ENCODE measurements at places on chromosomes 5 and 9.

- no peak for DNase-seq
These were observed 14.4 kb upstream of the SYNPO start for GRCh38 chr5:150625831-150626746.

DNA sequence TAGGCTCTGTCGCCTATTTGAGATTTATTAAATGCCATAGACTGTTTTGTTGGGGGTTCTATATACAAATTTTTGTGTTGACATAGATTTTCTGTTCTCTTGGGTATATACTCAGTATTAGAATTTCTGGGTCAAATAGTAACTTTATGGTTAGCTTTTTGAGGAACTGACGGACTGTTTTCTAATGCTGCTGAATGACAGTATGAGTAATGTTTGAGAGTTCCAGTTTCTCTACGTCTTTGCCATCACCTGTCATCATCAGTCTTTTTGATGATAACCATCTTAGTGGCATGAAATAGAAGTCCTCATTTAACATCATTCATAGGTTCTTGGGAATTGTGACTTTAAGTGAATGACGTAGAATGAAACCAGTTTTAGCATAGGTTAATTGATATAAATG, 60.1 kb downstream of the CCDC171 start:
- DNase-seq = no peak

GRCh38 chr5:74514888-74515551, 125.5 kb downstream of the ENC1 start:
- no peak for DNase-seq

DNA sequence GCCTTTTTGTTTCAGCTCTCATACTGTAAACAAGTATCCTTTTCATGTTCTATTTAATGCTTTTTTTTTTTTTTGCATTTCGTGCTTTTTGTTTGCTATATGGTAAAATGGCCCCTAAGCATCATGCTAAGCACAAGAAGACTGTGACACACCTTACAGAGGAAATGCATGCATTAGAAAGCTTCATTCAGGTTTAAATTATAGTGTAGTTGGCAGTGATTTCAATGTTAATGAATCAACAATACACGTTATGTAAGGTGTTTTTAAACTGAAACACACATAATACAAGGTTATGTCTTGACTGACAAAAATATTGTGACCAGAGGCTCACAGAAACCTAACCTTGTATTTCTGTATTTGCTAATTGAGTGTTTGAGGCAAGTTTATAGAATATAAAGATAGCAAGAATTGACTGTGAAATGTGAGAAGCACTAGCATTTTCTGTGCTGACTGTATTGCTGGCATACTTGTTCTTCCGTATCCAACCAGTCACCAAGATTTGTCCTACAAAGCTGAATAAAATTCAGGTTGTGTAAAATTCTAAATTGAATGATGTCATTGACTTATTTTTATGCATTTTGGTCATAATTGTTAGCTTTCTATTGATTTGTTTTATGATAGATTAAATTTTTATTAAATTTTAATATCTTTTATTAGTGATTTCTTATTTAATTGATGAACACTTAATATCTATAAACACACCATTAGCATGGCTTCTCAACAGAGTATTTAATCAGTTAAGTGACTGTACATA, 4.1 kb downstream of the CFAP95 start:
- DNase-seq = no peak

DNA sequence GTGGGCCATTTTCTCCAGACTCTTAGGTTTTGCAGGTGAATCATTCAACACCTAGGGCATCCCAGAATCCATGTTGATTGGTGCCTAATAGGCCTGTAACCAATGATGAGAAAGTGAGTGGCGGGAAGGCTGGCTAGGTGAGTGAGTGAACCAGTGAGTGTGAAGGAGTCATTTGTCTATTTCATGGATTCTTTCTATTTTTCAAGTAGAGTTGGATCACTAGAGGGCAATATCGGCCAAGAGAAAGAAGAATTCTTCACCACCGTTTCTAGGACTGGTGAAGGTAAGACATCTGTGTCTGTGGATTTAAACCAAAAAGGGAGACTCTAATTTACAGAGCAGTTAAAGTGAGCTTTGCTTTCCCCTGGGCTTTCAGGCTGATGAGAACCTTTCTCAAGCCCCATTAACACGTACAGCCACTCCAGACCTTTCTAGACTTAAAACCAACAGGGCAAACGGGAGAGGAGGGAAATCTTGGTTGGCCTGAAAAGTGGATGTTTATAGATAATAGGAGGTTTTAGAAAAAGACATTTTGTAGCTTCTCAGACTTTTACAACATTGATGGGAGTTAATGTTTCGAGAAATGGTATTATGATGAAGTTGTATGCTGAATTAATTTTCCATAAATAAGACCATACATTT, 114.3 kb upstream of the IL12B start:
- DNase-seq = peak; percentile 77

GRCh38 chr5:14579731-14580397, 1.7 kb upstream of the OTULINL start:
- DNase-seq = no peak

GRCh38 chr9:133377721-133378216, 1.6 kb downstream of the STKLD1 start:
- no peak for DNase-seq

GRCh38 chr9:133387680-133388079, 11.5 kb downstream of the STKLD1 start:
- no peak for DNase-seq

DNA sequence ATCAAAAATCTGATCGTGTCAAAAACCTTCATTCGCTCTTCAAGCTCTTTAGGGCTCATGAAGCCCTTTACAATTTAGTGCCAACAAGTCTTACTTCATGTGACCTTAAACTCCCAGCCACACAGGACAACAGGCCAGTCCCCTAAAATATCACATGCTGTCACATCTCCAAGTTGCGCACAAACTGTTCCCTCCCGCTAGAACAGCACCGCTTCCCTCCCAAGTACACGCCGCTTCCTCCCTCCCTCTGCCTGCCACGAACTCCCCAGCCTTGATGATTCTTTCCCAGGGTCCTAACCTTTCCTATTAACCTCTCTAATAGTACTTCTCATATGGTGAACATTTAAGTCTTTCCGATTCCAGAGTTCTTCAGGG, 91.2 kb downstream of the TLE1 start:
- DNase-seq = no peak

- no peak for DNase-seq
These were observed 7.3 kb upstream of the IL4 start for GRCh38 chr5:132666310-132667123.

- DNase-seq = no peak
These were observed 1035.7 kb upstream of the NUDT12 start for GRCh38 chr5:104598285-104598684.

DNA sequence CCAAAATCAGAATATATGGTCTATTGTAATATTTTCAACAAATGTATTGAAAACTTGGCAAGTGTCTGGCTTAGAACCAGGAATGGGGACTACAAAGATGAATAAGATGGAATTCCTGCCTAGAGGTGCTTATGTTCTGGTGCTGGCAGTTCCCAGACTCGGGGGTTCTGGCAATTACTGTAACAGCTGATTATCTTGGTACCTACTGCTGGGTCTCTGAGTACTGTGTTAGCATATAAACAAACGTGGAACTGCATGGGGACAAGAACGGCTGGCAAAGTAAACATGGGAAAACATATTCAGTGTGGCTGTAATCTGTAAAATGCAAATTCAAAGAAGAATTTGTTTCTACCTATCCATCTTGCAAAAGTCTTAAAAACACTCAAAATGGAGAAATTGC, 89.9 kb downstream of the SLC24A2 start:
- no peak for DNase-seq

DNA sequence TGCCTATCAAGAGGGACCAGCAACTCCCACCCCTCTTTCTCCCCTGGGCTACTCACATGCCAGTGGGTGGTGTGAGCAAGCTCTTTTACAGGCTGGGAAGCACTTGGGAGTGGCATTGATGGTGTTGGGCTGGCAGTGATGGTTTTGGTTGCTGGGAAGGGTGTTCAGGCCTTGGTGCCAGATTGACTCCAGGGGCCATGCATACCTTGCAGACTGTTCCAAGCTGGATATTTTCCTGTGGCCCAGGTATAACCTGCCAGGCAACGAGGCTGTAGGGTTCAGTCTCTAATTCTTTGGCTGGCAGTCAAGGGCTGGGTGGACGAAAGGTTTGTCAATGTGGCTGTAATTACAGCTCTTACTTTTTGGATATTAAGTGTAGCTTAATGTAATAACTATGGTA, 177.3 kb downstream of the MACROH2A1 start:
- no peak for DNase-seq

DNA sequence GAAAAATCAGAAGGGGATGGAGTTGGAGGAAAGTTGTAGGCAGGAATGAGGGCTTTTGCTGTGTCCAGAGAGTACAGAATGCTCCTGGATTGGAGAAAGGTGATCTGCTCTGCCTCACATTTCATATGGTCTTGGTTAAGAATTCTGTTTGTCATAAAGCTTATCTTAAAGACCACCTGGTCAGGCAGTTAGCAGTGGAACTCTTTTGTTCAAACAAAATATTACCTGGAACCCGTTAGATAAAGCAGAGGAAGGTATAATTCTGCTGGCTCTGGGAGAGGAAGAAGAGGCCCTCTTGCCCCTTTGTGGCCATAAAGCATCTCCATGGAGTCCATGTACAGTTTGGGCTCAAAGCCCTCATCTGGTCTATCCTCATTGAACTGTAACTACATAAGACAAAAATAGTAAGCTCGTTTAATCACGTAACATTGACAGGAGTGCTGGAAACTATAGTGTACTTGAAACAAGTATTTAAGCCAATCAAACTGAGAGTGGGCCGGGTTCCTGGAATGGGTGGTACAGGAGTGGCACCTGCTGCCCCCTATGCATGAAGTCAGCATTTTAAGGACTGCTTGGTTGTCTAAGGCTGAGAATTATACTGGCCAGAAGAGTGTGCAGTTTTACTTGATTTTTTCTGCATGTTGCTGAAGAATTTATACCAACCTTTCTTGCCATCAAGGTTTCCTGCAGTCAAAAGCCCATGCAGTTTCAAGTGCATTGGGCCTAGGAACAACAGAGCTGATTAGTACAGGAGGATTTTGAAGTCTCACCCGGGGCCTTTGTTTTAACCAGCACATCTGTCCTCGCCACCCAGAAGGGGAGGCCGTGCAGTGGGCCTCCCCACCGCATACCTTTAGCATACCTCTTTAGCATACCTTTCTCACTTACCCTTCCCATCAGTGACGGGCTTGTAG, 39.9 kb downstream of the STXBP1 start:
- no peak for DNase-seq

GRCh38 chr5:103519550-103519949, 43.0 kb downstream of the NUDT12 start:
- peak; percentile 13 for DNase-seq

DNA sequence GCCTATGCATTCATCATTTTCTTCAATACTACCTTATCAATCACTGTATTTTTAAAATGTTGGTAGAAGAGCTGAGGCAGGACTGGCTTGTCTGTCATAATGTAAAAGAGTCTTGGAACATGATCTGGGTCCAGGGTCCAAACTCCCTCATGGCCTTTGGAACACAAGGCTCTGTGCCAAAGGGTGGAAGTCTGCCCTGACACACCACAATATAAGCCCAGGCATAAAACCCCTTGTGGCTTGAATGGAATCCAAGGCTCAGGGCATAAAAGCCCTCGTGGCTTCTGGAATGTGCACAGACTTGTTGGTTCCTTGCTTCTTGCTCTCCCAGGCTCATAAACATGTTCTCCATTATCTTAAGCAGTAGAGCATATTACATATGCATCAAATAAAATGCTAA, 48.0 kb downstream of the GABRB2 start:
- DNase-seq = no peak

- no peak for DNase-seq
These were observed 210.1 kb upstream of the TRIM32 start for GRCh38 chr9:116476935-116477381.

- DNase-seq = no peak
These were observed 84.2 kb upstream of the PCSK1 start for GRCh38 chr5:96517295-96517694.

GRCh38 chr9:106879439-106879882, 16.5 kb downstream of the ZNF462 start:
- no peak for DNase-seq

- no peak for DNase-seq
These were observed 27.6 kb upstream of the ENTREP1 start for GRCh38 chr9:69297300-69297980.

GRCh38 chr9:8717146-8717545, 917.6 kb upstream of the DMAC1 start:
- no peak for DNase-seq

DNA sequence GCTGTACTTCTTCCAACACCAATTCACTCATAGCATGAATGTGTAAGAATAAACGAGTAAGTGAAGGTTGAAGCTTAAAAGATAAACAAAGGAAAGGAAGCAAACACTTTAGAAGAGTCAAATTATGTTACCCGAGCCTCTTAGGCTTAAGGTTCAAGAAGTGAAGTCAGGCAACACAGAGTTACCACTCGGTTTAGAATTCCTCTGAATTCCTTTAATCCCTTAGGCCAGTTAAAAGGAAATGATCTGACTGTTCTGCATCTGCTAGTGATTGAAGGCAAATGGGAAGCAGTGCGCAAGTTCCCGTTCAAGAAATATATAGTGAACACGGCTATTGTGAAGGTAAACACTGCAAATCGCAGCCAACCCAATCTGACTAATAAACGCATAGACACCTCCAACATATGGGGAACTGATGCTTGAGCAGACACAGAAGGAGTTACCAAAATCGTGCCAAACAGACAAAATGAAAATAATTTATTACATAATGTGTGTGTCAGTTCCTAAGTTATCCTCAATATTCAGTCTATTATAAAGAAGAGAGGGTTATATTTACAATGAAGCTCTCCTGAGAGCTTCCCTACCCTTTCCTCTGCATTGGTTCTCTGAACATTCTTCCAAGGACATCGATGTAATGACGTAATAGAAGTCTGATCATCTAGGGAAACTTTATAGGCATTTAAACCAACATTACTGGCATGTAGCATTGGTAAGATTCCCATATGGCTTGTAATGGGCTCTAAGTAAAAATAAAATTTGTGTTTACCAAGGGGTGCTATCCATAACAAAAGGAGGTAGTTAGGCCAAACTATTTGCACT, 837.1 kb upstream of the ZNF608 start:
- DNase-seq = no peak
